CD4-positive, alpha-beta T cell treated with Interferon alpha-2 for 1 hour (primary cell): ENCODE measurements at places on chromosomes 2 and 18.

DNA sequence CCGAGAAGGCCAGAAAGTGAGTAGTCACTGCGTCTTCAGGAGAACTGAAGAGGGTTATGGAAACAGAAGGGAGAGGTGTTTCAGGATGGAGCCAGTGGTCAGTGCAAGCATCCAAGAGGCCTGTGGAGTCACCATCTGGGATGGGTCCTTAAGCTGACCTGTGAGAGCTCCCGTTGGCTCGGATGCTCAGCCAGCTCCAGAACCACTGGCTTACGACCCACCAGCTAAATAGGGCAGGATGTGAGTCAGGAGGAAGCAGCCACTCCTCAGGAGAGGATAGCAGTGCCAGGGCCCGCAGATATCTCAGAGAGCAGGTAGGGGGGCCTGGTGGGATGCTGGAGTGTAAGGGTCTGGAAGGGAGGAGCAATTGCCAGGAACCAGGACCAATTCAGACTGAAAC is 63.1 kb upstream of the B3GNT7 start:
- DNase-seq = no peak

GRCh38 chr2:16203069-16203468 is 262.7 kb downstream of the MYCN start:
- no peak for DNase-seq

- DNase-seq = no peak
Measured at GRCh38 chr2:3319745-3320566, 57.7 kb downstream of the EIPR1 start.

DNA sequence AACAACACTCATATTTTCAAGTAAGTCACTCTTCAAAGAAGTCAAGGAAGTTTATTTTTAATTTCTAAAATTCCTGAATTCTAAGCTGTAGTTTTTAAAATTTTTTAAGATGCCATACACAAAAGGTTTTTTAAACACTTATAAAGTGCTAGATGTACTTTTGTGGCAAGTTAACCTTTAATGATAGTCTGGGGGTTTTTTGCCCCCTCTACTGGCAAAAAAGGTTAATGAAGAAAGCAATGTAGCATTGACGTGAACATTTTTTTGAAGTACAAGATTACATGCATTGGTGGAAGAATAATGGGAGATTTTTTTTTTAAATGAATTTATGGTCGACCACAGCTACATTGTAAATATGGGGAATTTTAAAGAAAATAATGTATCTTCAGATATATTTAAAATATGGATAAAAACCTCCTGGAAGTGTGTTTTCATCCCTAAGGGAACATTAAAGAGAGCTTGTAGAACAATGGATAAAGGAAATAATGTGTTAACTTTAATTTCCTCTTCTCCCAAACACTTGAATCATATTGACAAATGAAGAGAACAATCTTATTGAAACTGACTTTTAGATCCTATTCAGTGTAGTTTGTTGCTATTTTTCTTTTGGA is 12.6 kb downstream of the ITPRID2 start:
- no peak for DNase-seq

DNA sequence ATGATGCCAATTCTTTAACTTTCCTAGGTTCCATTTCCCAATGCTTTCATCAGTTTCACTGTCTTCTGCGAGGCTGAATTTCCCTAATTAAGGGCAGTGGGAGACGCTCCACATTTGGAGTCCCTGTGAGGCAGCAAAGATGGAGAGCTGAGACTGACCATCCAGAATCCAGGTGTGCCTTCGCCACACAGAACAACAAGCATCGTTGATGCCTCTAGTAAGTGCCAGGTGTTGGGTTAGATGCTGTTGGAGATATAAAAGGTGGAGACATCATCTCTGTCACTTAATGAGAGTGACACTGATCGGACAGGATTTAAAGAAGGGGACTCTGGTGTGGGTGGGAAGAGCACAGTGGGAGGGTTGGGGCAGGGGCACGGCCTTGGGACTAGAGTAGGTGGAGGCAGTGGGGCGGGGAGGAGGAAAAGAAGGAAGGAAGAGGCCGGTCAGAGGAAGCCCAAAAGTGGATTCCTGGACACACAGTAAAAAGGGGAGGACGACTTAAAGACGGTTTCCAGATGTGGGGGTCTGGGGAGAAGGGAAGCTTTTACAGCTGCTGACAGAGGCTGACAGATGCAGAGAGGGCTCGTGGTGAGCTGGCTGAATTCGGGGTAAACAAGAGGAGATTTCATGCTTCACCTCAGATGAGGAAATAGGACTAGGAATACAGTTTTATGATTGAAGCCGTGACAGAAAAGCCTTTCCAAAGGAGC is 113.0 kb downstream of the BCL2 start:
- DNase-seq = no peak

GRCh38 chr2:212912445-212913103 is 238.8 kb downstream of the IKZF2 start:
- DNase-seq = no peak

DNA sequence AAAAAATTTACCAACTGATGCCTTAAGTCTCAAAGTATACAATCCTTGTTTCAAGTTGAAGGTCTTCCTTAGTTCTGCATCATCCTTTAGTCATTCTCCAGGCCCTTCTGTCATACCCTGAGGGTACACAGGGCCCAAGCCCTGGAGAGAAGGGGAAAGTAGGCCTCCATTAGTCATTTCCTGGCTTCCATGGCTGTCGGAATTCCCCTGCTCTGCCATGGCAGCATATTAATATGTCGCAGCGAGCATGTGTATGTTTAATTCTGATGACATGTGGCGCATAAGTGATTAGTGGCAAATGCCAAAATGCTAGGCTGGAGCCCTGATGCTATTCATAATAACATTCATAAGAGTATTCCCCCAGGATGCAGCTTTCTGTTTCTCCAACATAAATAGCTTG is 22.1 kb downstream of the GPR39 start:
- no peak for DNase-seq

DNA sequence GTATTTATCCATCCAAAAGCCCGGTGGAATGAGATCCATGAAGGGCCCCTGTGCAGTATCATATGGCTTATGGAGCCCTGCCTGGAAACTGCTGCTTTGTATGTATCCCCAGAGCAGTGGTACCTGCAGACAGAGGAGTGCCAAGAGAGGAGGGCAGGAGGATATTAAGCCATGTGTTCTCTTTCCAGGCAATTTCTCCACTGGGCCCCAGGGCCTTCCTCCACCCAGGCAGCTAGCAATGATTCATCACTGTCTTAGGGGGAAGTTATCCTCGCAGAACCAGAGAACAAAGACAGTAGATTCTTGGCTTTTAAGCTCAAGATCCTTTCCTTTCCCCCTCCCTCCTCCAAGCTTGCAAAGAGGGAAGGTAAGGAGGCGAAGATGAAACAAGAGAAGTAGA is 98.1 kb downstream of the LRRC30 start:
- DNase-seq = no peak

GRCh38 chr18:48896875-48897511 is 53.8 kb downstream of the SMAD7 start:
- DNase-seq = peak; percentile 84

DNA sequence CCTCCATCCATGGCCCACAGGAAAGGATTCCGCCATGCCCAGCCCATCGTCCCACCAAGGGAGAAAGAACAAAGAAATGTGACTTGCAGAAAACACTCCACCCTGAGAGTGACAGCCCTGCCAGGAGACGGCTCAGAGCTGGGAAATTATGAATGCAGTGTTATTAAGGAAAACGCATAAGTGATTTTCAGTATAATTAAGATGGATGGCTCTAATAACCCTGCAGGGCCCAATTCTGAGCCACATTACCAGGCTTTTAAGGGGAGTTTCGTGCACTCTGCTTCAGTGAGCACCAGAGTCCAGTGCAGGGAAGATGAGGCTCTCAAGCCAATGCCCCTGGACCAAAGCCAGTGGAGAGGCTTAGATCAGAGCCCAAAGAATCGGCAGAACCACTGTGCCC is 10.6 kb upstream of the TEX51 start:
- DNase-seq = no peak

DNA sequence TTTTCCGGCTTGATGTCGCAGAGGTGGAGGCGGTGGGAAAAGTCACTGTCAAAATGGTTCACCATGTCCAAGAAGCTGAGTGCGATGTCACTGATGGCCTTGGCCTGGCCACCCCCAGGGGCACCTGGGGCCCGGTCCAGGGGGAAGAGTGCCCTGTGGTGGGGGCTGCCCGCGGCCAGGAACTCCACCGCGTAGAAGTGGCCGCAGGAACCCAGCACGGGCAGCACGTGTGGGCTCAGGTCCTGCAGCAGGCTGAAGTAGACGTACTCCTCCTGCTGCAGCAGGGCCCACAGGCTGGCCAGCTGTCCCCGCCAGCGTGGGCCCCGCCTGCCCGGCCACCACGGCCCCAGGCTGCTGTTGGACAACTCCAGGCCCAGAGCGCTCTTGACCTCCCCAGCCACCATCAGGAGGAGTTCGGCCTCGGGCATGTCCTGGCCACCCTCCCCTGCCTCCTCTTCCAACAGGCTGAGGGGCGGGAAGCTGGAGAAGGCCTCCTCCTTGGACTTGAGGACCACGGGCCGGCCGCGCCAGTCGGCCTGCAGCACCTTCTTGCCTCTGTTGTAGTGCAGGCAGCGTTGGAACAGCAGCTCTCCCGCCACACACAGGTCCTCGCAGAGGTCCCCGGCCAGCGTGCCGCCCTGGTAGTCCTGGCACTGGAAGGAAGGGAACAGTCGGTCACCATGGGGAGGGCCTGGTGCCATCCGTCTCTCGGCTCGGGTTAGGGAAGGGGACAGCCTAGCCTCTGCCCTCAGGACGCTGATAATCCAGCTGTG is 10.3 kb downstream of the DIPK1C start:
- no peak for DNase-seq

GRCh38 chr2:235900631-235901030 is 267.6 kb downstream of the GBX2 start:
- no peak for DNase-seq

DNA sequence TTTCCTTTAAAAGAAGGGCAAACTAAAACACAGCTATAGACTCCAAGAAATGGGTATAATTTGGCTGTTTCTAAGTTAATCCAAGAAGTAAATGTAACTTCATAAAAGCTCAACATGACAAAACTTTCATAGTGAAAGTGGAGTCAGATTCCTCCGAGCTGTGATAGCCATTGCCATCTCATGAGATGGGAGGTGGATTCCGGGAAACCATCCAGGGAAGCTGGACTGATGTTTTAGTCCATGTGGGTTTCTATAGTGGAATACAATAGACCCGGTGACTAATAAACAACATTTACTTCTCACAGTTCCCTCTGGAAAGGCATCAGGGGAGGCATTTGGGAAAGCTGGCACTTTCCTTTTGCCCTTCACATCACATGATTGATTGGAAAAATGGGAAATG is 10.0 kb upstream of the LAPTM4A start:
- DNase-seq = no peak

- DNase-seq = no peak
Measured at GRCh38 chr2:222303045-222303827, 4.4 kb upstream of the PAX3 start.

DNA sequence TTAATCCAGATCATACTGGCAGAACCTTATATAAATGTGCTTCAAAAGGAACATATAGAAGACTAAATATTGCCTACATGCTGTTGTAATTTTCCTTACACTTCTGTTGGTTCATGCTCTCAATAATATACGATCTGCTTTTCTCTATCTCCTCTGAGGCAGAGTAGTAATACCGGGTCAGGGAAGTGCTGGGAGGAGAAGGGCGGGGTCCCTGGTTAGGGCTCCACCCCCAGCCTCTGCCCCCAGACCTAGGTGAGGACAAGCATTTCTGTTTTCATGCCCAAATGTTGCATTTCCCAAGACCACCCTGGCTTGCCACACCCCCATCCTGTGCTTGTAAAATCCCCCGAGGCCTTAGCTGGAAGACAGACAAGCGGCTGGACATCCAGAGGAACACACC is 55.3 kb downstream of the PLA2R1 start:
- DNase-seq = no peak

DNA sequence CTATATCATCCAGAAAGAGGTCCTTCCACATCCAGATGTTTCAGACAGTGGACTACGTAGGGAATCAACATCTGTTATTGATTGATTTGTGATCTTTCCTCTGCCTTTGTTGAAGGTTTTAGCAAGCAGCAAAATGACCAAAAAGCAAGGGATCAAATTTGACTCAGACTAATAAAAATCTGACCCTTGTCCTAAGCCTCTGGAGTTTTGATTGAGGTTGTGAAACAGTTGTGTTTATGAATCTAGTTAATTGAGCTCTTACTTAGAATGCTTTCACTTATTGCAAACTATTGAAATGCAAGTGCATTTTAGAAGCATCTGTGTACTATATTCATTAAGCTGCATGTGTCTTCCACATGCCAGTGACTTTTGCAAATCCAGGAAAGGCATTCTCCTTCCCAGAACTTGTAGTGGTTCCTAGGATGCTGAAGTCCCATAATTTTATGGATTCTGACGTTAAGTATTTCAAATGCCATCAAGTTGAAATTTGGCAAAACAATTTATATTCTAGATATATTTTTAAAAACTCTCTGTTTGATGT is 116.0 kb downstream of the MTX2 start:
- DNase-seq = no peak
